ENCODE measurements at places on chromosomes 3 and 15.

- no peak for DNase-seq
Measured at GRCh38 chr3:14769544-14770325, 49.0 kb upstream of the FGD5 start.

DNA sequence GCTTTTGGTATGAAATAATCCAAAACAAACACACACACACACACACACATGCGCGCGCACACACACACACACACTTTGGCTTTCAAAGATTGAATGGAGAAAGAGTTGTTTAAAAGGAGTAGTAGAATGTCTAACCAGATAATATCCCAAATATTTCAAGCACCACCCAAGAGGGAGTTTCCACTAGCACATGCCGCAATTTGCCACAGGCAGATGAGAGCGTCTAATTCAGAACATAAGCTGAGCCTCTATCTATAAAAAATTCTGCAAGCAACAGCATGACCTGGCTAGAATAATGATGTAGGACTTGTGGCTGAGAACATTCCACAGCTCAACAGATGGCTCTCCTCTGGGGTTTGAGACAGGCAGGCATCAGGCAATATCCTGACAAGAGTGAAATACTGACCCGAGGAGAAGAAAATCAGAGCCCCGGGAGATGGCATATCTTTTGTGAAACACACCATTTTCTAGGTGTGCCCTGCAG lies 302.5 kb upstream of the GADL1 start:
- DNase-seq = no peak

DNA sequence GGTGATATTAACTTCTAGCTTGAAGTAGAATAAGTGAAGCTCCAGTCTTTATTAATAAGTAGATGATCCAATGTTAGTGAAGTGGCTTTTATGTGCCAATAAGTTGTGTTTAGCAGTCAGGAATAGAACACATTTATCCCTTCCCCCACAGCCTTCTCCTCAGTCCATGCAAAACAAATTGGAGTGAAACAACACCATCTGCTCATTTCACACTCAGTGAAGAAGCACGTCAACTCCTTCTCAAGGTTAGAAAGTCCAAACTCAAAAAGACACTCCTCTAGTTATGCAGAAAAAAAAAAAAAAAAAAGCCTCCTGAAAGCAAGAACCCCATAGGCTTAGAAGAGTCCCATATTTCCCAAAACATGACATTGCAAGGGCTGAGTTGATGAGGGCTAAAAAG lies 18.0 kb upstream of the NEO1 start:
- DNase-seq = no peak

- no peak for DNase-seq
Measured at GRCh38 chr3:113151461-113152031, 59.8 kb upstream of the BOC start.

GRCh38 chr3:72185549-72186399 lies 400.8 kb upstream of the PROK2 start:
- DNase-seq = peak; percentile 22

- DNase-seq = no peak
Measured at GRCh38 chr15:65399001-65399706, 21.4 kb upstream of the IGDCC3 start.

DNA sequence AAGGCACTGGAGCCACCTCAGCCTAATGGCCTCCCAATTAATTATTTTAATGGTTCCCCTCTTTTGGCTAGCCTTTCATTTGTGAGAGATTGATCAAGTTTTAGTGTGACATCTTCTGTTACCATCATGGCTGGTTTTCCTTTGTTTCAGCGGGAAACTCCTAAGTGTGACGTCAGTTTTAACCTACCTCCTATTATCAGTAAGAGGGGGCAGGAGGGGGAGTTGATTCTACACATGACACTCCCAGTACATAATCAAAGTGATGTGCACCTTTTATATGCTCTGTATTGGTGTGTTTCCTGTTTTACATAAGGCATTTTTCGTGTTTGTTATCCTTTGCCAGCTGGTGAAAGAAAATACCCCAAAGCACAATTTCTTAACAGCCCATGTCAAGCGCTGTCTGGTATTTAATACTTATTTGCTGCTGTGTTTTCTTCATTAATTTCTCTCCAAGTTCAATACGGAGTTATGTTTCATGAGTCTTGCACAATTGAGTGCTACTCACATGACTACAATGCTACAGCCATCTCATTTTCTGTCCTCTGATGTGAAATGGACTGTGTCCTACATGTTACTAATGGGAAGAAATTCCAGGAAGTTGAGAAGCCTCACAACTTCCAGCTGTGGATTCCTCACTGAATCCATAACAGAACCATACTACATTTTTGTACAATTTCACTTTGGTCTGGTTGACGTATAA lies 52.2 kb upstream of the POLR2M start:
- DNase-seq = no peak

GRCh38 chr15:63069616-63070090 lies 27.1 kb downstream of the TPM1 start:
- DNase-seq = no peak

GRCh38 chr3:147680837-147681483 lies 271.8 kb downstream of the ZIC1 start:
- no peak for DNase-seq

- DNase-seq = no peak
Measured at GRCh38 chr15:25251700-25252390, 187.0 kb downstream of the UBE3A start.

DNA sequence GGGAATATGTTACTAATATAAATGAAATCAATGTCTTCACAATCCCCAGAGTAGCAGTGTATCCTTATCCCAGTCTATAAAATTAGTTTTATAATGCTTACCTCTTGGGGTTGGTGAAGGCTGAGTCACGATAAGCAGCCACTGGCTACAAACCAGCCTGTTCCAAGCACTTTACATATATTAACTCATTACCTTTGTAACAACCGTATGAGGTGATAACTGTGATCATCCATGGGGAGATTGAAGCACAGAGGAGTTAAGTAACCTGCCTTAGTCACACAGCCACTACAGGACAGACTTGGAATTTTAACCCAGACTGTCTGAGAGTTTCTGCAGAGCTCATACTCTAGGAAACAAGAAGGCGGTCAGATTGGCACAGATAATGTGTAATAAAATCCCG lies 43.3 kb upstream of the MITF start:
- no peak for DNase-seq

DNA sequence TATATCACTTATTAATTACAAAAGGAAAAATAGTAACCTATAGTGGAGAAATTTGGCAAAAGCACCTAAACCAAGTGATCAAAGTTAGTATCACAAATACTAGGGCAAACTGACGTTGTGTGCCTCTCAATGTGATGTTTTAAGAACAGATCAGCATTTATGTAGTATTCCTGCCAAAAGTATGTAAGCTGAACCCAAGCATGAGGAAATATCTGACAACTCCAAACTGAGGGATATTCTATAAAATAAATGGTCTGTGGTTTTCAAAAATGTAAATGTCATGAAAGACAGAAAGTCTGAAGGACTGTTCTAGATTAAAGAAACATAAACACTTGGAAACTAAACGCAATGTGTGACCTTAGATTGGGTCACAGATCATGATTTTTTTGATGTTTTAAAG lies 34.3 kb upstream of the PIK3CA start:
- DNase-seq = no peak

GRCh38 chr3:108477511-108478147 lies 32.8 kb downstream of the MYH15 start:
- peak; percentile 29 for DNase-seq

DNA sequence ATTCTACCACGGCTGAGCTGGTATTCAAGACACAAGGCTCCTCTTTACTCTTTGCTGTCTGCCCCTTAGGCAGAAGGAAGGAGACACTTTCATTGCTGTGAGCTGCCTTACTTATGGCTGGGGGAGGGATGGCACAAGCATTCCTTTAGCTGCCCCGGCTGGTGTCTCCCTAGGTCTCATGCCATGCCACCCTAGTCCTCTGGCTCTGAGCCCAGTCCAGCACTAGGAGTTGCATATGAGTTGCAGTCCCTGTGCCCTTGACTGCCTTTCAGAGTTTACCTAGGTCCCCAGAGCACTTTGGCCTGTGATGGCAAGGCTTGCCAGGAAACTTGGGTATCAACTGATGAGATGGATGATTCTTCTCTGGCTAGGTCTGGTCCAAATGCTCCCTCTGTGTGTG lies 296.4 kb downstream of the RBMS3 start:
- DNase-seq = no peak

GRCh38 chr3:50666837-50667236 lies 7.9 kb upstream of the DOCK3 start:
- no peak for DNase-seq

DNA sequence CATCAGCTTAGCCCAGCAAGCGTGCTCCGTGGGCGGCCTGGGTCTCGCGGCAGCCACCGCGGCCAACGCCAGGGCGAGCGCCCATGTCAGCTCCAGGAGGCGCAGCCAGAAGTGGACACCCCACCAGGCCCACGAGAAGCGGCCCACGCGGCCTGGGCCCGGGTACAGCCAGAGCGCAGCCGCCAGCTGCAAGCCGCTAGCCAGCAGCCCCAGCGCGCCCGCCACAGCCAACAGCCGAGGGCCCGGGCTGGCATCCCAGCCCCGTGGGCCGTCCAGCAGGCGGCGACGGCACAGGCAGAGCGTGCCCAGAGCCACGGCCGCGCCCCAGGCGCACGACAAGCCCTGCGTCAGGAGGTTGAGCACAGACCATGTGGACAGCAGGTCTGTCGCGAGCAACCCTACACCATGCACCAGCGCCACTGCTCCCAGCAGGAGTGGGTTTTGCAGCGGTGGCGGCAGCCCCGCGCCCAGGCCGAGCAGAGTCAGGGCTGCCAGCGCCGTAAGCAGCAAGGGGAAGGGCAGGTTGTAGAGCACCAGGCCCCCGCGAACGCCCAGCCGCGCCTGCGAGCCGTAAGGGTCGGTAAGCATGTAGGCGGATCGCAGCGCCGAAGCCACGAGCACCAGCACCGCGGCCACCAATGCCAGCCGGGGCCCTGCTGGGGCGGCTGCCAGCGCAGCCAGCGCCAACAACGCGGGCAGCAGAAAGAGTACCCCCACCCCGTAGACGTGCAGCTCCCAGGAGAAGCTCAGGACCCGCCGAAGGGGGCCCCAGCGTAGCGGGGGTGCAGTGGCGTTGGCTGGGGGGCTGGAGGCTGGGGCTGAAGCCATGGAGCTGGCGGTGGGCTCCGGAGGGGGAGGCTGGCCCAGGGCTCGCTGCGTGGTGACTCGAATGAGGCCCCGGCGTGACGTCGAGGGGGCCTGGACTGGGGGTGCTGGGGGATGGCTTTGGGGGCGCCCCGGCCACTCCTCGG lies 4.9 kb downstream of the PRRT3 start:
- DNase-seq = no peak

GRCh38 chr15:36877796-36878683 lies 222.3 kb downstream of the MEIS2 start:
- no peak for DNase-seq

DNA sequence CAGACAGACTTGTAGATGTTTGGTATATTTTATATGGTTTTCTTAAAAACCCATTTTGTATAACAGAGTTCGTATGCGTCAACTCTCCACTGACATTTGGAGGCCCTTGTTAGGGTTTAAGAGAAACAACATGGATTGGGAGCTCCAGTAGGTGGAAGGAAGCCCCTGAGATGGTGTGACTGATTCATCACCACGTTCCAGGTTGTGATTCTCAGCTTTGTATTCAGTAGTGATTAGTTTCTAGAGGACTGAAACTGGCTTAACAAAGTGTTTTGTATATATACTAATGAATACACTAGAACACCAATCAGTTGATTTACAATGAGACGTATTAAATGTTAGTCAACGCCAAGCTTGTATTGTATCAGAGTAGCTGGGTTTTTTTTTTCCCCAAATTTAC lies 33.9 kb downstream of the SNRK start:
- no peak for DNase-seq

GRCh38 chr3:20668411-20668810 lies 482.4 kb upstream of the SGO1 start:
- DNase-seq = no peak

- peak; percentile 17 for DNase-seq
Measured at GRCh38 chr3:10744098-10744465, 71.9 kb upstream of the SLC6A11 start.

DNA sequence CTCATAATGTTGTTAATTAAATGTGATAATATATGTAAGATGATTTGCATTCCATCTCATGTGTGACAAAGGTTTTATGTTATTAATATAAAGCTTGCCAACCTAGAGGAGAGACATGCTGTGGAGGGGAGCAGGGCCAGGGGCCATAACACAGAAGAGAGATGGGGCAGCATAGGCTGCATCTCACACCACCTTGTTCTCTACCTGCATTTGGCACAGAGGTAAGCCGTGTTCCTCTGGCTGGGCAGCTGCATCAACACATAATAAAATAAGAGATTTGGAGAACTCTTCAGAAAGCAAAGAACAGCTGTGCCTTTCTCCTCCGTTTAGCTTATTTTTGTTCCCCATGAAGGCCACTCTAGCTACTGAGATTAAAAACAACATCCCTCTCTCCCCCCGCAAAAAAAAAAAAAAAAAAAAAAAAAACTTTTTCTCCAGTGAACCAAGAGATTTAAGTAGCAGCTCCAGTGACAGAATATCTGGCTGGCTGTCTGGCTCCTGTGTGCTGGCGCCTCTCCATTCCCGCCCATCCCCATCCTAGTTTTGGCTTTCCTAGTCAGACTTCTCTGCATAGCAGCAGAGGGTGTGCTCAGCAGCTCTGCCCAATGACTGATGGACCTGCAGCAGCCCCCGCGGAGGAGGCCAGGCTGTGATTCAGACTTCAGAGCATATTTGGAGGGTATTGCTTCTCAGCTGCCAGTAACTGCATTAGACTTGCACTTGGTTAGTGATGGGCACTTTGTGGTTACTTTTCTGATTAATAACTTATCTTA lies 52.2 kb upstream of the STXBP5L start:
- DNase-seq = no peak

DNA sequence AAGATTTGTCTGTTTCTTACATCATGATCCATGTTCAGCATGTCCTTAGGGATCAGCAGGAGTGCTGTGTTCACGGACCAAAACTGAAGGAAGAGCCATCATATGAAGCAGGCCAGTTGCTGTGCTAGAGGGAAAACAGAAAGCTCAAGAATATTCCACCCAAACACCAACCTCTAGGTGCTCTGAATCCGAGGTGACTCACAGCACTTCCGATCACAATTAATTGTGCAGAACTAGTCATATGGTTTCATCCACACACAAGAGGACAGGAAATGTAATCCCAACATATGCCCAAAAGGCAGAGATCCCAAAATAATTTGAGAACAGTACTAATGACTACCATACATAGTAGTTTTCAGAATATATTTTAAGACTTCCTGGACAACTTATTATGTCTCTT lies 257.9 kb upstream of the KCNH8 start:
- no peak for DNase-seq

GRCh38 chr3:76402926-76403325 lies 617.6 kb upstream of the ZNF717 start:
- DNase-seq = no peak

DNA sequence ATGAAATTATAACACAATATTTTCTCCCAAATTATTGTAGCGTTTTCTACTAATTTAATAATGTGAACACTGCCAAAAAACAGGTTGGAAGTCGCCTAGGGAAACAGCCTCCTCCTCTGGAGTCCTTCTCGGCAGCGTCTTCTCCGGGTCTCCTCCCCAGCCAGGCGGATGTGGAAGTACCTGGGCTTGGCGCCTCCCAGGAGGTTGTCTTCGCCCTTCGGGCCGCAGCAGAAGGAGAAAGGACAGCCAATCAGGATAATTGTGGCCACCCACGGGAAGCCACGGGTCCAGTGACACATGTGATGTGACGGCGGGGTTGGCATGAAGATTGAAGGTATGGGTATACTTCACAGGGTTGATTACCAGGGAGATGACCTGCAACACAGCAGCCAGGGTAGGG lies 491.2 kb downstream of the PYDC2 start:
- DNase-seq = no peak
